ENCODE measurements at places on chromosomes 13 and 19. TPM values are rescaled to one million over a fixed set of nuclear protein-coding genes. Genes with fewer than 3 reads are reported as not detected.

The CYP4F11 gene
- total RNA-seq: 0.66 TPM

The CACNA1A gene
- total RNA-seq: 0.42 TPM

DNA sequence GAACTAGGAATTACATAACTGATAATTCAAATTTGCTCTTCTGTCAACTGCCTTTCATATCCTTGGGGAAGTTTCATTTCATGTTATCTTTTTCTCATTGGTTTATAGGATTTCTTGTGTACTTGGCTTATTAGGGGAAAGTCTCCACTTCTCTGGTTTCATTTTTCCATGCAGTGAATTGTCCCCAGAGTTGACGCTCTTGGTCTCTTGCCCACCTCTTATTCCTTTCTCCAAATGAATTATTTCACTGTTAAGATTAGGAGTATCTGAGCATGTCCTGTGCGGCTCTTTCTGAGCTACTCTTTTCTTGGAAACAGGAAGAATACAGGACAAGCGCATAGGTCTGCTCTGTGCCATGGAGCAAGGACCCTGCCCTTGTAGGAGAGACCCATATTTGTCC lies 104.8 kb downstream of the POSTN start:
- H3K27me3 ChIP-seq: no peaks in the 10 kb centered on the region
- H3K36me3 ChIP-seq: no peaks in the 10 kb centered on the region
- DNase-seq: no peak
- H3K4me1 ChIP-seq: no peaks in the 10 kb centered on the region

GRCh38 chr13:46202188-46202795 lies 9.4 kb upstream of the LRRC63 start:
- no peaks in the 10 kb centered on the region for H3K4me1 ChIP-seq
- DNase-seq: no peak
- H3K27me3 ChIP-seq: no peaks in the 10 kb centered on the region
- no peak overlapping the region for H3K4me3 ChIP-seq
- no peak overlapping the region for H3K27ac ChIP-seq

DNA sequence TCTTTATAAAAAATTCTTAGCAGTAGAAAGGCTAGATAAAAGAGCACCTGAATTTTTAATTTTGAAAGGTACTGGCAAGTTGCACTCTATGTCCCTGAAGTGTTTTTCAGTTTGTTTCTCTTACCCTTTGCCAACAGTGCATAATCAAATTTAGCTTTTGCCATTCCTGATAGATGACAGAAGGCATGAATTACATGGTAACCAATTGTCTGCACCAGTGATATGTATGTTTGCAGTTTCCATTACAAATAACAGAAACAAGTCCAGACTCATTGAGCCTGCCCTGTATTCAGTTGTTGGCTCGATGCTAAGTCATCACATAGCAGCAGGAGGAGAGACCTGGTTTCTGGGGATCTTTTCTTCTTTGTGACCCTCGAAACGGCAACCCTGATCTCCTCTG lies 309.8 kb downstream of the DNAJC15 start:
- H3K27me3 ChIP-seq: no peaks in the 10 kb centered on the region
- DNase-seq: no peak
- peaks cover 8% of the 10 kb centered on the region for H3K4me1 ChIP-seq
- H3K4me3 ChIP-seq: no peak overlapping the region
- no peaks in the 10 kb centered on the region for H3K36me3 ChIP-seq
- H3K27ac ChIP-seq: no peak overlapping the region

DNA sequence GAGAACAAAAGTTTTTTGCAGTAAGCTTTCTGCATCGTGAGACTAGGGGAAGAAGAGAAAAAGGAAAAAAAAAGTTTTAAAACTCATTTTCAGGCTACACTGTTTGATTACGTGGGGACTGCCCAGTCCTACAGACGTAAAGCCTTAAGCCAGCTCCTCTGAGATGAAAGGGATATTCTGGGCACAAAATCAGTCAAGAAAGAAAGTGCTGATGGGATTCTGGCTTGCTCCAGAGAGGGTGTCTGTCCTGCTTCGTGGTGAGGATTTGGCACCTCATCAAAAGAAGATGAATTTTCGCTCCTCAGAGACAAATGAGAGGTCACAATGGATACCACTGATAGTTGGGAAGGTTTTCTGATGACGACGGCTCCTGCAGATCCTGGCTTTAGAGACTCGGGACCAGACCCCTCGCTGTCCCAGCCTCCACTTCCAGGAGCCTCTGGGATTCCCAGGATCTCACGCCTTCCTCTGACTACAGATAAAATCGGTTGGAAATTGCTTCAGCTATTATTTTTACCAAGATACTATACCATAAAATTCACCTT lies 9.7 kb downstream of the TEX29 start:
- no peaks in the 10 kb centered on the region for H3K36me3 ChIP-seq
- H3K4me3 ChIP-seq: no peak overlapping the region
- H3K27ac ChIP-seq: no peak overlapping the region
- H3K27me3 ChIP-seq: no peaks in the 10 kb centered on the region
- H3K4me1 ChIP-seq: no peaks in the 10 kb centered on the region
- DNase-seq: no peak

DNA sequence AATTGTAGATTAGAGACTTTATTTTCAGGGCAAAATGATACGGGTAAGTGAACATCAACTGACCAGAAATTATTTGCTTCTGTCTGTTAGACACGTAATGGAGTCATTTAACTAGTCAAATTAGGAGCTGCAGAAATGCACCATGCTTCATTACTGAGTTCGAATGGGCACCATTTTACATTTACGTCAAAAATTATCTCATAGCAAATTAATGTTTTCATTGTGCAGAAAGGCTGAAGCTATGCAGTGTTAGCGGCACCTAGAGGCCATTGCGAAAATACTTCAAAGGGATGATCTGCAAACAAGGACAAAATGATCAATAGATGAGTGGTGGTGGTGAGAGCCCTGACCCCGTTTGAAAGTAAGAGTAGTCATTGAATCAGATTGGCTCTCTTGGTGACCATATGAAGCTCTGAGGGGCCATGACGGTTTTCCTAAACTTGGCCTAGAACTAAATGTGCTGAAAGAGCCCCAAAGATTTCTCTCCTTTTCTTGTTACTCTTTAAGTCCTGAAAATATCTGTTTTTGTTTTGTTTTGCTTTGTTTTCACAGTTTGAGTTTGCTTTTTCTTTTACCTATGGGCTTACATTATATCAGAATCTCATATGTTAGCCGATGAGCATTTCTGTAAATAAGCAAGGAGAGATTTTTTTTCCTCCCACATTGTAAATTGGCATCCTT lies 277.9 kb downstream of the ZNF536 start:
- no peaks in the 10 kb centered on the region for H3K27me3 ChIP-seq
- H3K27ac ChIP-seq: no peak overlapping the region
